ENCODE measurements at places on chromosomes 5 and 9.

DNA sequence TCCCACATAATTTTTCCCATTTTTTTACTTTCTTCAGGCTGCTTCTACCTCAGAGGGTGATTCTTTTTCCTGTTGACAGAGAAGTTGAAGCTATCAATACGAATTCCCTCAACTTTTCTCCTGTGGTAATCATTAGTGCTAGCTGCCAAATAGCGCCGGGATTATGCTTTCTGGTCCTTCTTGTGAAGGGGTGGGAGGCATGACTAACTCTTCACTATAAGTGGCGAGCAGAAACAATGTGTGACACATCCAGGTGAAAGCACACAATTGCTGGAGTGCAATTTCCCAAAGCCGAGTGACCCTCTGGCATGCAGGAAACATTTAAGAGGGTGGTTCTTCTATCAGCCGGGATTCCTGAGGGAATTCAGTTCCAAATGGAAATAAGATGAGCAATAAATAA is 56.0 kb downstream of the TRPC7 start:
- no peak for DNase-seq

DNA sequence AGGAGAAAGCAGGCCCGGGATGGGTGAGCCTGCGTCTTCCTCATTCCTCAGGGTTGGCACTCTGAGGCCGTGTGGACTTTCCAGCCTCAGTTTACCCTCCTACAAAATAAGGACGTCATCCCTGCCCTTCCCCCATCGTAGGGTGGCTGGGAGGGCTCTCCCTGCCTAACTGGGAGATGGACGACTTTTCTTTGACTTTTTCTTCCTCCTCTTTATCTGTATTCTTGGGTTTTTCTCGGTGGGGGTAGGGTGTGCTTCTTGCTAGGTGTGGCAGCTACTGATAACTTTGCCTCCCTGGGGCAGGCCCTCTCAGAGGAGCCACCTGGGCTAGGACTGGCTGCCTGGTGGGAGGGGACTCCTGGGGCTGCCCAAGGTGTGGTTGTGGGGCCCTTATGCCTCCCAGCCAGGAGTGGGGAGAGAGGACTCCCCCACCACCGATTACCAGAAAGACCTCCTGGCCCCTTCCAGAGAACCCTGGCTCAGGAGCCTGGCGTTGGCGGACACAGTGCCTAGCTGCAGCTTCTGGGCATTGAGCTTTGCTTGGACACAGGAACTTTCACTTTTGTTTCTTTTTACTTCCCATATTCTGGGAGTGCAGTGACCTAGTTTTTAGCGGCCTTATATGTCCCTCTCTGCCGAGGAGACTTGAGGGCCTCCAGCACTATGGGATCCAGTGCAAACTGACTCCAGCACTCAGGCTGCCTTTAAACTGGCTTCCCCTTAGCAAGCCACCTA is 6.1 kb downstream of the GLIPR2 start:
- no peak for DNase-seq

DNA sequence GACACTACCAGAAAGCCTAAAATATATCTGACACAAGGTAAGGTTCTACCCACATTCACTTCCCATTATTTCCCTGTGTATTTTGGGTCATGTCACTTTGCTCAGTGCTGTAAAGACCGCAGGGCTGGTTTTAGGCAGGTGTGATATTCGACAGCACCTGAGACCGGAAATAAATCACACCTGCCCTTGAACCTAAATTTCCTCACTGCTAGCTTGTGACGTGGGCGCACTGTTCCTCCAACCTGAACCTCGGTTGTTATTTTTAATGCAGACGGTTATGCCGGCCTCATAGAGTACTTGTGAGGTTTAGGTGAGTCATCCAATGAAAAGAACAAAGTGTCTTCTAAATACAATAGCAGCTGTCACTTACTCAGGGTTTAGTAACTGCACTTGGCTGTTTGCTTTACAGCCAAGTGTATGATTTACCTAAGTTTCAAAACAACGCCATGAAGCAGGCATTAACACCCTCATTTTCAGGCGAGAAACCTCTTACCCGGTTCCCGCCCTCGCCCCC is 20.7 kb upstream of the ZNF782 start:
- peak; percentile 73 for DNase-seq

- no peak for DNase-seq
Measured at GRCh38 chr5:126852091-126852571, 75.2 kb downstream of the LMNB1 start.

GRCh38 chr5:10674582-10674981 is 86.5 kb downstream of the DAP start:
- DNase-seq = no peak

GRCh38 chr5:149496166-149496565 is 55.1 kb downstream of the CSNK1A1 start:
- no peak for DNase-seq
